ENCODE measurements at places on chromosomes 6 and 20. TPM values are rescaled to one million over a fixed set of nuclear protein-coding genes. Genes with fewer than 3 reads are reported as not detected.

- no peaks in the 10 kb centered on the region for H3K36me3 ChIP-seq
- H3K27ac ChIP-seq: no peak overlapping the region
- H3K27me3 ChIP-seq: no peaks in the 10 kb centered on the region
- no peak for DNase-seq
- peak overlapping the region; percentile 64 for H3K4me3 ChIP-seq
- peaks cover 4% of the 10 kb centered on the region for H3K4me1 ChIP-seq
Measured at GRCh38 chr20:8020314-8021079, 936 bp upstream of the TMX4 start.

RIMS4 gene
- total RNA-seq: 39.7 TPM

- no peaks in the 10 kb centered on the region for H3K4me1 ChIP-seq
- H3K4me3 ChIP-seq: no peak overlapping the region
- H3K27me3 ChIP-seq: no peaks in the 10 kb centered on the region
- H3K36me3 ChIP-seq: no peaks in the 10 kb centered on the region
- no peak for DNase-seq
Measured at GRCh38 chr20:8658103-8658502, 410.8 kb upstream of the PLCB4 start.

GRCh38 chr6:158374020-158374419, 61.8 kb downstream of the TULP4 start:
- no peak for DNase-seq
- no peak overlapping the region for H3K4me3 ChIP-seq
- no peaks in the 10 kb centered on the region for H3K36me3 ChIP-seq

GRCh38 chr6:85065831-85066230, 301.4 kb upstream of the TBX18 start:
- H3K27me3 ChIP-seq: no peaks in the 10 kb centered on the region
- H3K4me3 ChIP-seq: no peak overlapping the region
- no peaks in the 10 kb centered on the region for H3K36me3 ChIP-seq
- no peaks in the 10 kb centered on the region for H3K4me1 ChIP-seq
- H3K27ac ChIP-seq: no peak overlapping the region

DNA sequence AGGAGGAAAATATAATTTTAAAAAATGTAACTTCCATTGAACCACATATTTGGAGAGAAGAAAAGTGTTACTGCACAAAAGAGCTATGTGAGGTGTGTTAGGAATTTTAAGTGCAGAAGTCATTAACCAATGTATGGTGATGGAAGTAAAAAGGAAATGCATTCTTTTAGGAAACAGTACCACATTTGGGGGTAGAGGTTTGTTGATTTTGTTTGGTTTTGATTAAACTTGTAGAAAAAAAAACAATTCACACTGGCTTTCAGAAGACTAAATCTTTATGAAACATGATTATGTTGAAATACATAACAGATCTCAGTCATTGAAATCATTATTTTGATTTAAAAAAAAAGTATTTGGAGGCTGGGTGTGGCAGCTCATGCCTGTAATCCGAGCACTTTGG, 1287.0 kb upstream of the GJE1 start:
- H3K4me3 ChIP-seq: no peak overlapping the region
- no peaks in the 10 kb centered on the region for H3K27me3 ChIP-seq
- DNase-seq: no peak
- H3K36me3 ChIP-seq: no peaks in the 10 kb centered on the region

Data from GM23338 (cell line).